ENCODE measurements at places on chromosomes 2 and 18.

GRCh38 chr2:18312818-18313217 is 247.6 kb downstream of the RDH14 start:
- DNase-seq, result no peak

GRCh38 chr2:85661139-85661858 is 6.7 kb downstream of the SFTPB start:
- no peak for DNase-seq

- no peak for DNase-seq
Observed at GRCh38 chr2:112476434-112476833, 5.5 kb upstream of the TTL start.

- peak; percentile 89 for DNase-seq
Observed at GRCh38 chr2:191230174-191230573, 15.0 kb upstream of the MYO1B start.

- DNase-seq, result no peak
Observed at GRCh38 chr18:926946-927345, 22.3 kb downstream of the ADCYAP1 start.

DNA sequence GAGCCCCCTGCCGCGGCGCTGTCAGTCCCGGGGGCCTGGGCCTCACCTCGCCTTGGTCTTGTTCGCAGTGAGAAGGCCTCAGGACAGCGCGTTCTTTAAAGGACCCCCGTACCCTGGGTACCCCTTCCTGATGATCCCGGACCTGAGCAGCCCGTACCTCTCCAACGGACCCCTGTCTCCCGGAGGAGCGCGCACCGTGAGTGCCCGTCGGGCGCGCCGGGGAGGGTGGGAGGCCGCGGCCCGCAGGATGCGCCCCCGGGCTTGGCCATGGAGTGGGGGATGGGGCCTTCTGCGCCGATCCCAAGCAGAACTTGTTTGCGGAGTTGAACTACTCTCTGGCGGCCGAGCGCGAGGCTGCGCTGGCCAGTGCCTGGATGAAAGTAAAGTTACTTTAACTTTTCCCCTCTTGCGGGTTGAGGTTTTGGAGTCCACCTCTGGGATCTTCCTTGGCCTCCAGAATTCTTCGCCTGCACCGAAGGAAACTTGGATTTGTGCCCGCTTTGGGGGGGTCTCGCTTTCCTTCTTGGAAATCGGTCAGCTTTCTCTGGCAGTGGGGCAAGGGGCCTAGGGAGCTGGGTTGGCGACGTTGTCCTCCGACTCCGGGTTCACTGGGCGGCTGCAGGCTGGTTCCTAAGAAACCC is 1.2 kb downstream of the TCF7L1 start:
- DNase-seq, result no peak

GRCh38 chr18:68925268-68925667 is 127.4 kb downstream of the CCDC102B start:
- no peak for DNase-seq

- DNase-seq, result no peak
Observed at GRCh38 chr18:50711386-50711785, 108.4 kb downstream of the MRO start.

Data from BJ (cell line).